NCI-H1930 (cell line): ENCODE measurements at places on chromosomes 11 and 22.

DNA sequence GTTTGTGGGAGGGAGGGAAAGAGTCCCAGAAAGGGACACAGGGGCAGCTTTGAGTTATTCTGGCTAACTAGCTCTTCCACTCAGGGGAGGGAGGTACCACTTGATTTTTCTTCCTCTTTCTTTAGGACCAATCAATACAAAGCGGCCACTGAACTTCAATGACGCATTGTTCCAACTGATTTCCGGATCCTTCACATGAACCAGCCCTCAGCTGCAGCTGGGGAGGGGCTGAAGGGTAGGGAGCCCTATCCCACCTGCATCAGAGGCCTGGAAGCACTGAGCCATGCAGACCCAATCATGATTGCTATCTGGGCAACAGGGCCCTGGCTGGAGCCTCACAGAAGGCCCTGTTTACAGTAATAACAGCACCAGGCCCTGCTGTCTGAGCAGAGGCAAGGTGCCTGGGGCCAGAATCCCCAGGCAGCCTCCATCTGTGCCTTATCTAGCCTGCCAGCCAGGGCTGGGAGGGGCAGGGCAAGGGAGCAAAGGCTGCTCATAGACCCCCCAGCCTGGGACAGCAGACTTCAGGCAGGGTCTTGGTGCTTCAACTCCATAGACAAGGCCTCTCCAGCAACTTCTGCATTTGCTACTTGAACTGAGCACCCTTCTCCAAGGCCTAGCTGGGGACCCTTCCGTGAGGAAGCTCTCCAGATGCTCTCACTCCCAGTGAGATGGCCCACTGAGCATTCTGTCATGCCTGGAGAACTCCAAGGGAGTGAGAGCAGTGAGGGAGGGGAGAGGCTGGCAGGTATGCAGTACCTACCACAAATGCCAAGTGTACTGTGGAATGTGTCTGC lies 22.5 kb downstream of the CLPB start:
- DNase-seq = no peak

GRCh38 chr11:112511271-112511670 lies 250.6 kb upstream of the PLET1 start:
- DNase-seq = no peak

DNA sequence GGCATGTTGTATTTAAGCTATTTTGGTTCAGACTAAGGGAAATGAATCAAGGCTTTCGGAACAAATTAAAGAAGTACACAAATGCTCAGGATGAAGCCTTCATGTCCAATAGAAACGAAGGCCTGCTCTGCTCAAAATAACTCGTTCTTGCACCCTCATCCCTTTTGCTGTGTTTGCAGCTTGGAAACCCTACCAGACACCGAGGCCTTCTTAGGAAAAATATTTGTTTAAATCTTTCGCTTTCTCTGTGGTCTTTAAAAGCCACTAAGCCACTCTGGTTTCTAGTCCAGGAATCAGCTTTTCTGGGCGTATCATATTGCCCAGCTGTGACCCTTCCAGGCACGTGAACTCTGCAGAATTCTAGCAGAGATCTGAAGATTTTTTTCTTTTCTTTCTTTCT lies 60.9 kb upstream of the HSPA8 start:
- DNase-seq = no peak

- no peak for DNase-seq
These were observed 600 bp upstream of the RAB6A start for GRCh38 chr11:73761403-73761945.

GRCh38 chr11:5335170-5335569 lies 8.2 kb downstream of the OR51B5 start:
- no peak for DNase-seq
